ENCODE measurements at places on chromosomes 5 and 9.

GRCh38 chr9:89803403-89803802 is 198.6 kb downstream of the GADD45G start:
- no peak for DNase-seq

- DNase-seq: no peak
Measured at GRCh38 chr9:75197561-75197960, 109.2 kb downstream of the OSTF1 start.

- no peak for DNase-seq
Measured at GRCh38 chr5:79401216-79401615, 112.7 kb downstream of the HOMER1 start.

- DNase-seq: no peak
Measured at GRCh38 chr9:72462340-72462739, 59.1 kb upstream of the TMC1 start.

GRCh38 chr9:113934829-113935676 is 58.9 kb downstream of the ZNF618 start:
- DNase-seq: no peak

DNA sequence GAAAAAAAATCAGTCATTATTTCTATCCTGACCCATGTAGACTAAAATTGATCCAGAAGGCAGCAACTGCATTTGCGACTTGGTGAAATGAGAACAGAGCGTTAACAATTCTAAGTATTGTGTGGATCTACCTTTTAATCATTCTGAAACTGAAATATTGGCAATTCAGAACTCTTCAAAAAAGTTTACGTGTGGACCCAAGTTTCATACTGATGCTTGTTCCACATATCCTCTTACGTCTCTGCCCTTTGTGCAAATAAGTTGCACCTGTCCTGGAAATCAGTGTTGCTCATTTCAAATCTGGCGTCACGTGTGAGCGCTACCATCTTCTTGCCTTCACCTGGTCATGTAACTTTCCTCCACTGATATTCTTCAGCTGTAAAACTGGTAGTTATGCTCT is 74.7 kb downstream of the NTRK2 start:
- no peak for DNase-seq

DNA sequence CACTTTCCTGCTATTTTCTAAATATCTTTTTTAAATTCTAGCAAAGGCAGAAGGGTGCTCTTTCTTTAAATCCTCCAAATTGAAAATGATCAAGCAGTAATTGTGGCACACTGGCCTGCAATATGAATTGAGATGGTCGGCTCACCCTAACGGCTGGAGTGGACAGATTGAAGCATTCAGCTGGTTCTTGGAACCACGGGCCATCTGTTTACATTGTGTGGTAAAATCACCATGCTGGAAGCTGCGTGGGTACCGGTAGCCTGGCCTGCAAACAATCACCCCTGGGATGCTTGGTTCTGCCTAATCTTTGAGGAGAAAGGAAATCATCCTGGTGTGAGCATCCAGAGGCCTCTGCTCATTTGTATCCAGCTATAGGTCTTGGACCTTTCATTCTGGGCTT is 289.3 kb downstream of the ZNF608 start:
- no peak for DNase-seq

GRCh38 chr5:74334062-74334761 is 306.3 kb downstream of the ENC1 start:
- DNase-seq: no peak

GRCh38 chr5:142660731-142661130 is 25.2 kb downstream of the FGF1 start:
- DNase-seq: no peak

DNA sequence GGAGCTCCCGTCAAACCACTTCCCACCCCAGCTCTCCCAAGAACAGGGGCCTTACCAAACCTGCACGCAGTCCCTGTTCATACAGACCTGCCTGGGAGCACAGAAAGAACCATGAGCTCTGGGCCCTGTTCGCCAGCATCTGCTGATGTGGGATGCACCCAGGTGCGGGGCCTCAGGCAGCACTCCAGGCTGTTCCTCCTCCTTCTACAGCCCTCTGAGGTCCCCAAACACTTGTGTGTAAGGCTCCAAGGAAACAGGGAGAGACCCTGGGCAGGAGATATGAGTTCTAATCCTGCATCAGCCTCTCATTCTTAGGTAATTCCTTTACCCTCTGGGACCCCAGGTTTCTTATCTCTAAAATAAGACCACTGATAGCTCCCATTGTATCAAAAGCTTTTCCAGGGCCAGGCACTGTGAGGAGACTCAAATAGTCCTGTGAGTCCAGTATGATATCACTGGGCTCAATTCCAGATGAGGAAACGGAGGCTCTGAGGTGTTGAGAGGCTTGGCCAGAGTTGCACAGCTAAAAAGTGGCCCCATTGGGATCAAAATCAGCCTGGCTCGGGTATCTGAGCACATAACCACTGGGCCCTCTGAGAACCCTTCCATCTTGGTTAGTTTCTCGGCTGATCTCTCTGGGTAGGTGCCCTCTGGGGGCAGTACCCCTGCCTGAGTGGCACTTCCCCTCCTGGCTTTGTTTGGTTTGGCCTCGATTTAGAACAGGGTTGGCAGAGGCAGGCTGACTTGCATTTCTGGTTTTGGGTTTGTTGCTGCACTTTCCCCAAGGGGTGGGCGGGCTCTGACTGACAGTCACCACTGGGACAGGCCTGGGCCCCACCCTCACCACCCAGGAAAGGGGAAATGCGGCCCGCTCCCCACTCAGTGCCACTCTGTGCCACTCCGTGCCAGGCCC is 116.8 kb downstream of the RGS3 start:
- DNase-seq: peak; percentile 88

- no peak for DNase-seq
Measured at GRCh38 chr5:3025392-3025791, 273.9 kb upstream of the IRX2 start.

DNA sequence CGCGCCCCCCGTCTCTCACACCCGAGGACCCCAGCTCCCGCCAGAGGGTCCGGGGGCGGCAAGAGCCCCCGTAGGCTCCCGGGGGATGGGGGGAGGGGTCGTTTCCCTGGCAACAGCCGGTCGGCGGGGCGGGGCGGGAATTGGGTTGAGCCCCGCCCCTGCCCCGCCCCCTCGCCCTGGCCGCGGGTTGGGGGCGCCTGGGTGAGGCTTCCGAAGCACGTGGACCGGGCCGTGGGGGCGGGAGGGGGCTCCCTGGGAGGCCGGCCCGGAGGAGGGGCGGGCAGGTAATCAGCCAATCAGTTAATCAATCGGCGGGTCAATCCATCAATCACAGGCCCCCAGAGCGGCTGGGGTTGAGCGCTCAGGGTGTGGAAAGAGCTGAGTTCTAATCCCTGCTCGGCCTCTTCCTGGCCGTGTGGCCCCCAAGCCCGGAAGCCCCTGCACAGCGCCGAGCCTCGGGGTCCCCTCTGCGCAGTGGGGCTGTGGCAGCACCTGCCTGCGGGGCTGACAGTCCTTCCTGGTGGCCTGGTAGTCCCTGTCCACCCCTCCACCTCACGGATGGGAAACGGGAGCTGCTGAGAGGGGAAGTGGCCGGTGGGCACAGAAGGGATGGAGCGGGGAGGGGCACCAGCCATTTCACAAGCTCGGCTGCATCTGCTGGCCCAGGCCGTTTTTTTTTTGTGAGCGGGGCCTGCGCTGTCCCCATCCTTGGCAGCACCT is 174.2 kb upstream of the IER5L start:
- DNase-seq: no peak

GRCh38 chr9:82333671-82334070 is 345.1 kb downstream of the SPATA31D1 start:
- no peak for DNase-seq

GRCh38 chr5:128338649-128339048 is 199.4 kb downstream of the FBN2 start:
- DNase-seq: no peak

DNA sequence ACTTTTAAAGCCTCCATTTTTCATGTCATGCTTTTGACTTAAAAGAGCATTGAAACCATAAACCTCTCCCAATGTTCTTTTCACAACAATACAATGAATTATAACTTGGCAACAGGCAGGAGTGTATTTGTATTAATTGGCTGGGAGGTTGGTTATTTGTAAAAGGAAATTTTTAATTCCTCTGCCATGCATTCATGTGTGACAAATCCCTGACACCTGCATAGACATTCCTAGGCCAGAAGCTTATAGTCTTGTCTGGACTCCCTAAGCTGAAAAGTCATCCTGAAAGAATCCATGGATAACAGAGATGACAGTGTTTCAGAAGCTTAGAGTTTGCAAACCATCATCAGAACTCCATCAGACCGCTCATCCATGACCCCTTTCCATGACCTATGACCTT is 76.3 kb upstream of the PTGER4 start:
- peak; percentile 16 for DNase-seq

DNA sequence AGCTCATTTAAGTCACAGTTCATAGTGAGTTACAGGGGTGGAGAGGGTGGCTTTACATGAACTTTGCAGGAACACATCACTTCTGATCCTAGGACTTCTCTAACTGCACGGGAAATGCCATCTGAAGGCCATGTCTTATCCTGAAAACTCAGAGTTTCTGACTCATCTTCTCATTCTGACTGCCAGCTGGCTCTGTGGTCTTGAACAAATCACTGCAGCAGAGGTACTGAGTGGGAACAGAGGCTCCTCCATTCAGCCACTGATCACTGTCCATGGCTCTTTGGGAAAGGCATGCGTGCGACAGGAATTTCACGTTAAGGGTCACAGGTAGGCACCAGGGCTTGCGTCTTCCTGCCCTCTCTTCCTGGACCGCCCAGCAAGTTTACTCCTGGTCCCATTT is 114.6 kb upstream of the LRRTM2 start:
- DNase-seq: peak; percentile 68

GRCh38 chr9:136857166-136857565 is 5.0 kb downstream of the MAMDC4 start:
- DNase-seq: no peak

DNA sequence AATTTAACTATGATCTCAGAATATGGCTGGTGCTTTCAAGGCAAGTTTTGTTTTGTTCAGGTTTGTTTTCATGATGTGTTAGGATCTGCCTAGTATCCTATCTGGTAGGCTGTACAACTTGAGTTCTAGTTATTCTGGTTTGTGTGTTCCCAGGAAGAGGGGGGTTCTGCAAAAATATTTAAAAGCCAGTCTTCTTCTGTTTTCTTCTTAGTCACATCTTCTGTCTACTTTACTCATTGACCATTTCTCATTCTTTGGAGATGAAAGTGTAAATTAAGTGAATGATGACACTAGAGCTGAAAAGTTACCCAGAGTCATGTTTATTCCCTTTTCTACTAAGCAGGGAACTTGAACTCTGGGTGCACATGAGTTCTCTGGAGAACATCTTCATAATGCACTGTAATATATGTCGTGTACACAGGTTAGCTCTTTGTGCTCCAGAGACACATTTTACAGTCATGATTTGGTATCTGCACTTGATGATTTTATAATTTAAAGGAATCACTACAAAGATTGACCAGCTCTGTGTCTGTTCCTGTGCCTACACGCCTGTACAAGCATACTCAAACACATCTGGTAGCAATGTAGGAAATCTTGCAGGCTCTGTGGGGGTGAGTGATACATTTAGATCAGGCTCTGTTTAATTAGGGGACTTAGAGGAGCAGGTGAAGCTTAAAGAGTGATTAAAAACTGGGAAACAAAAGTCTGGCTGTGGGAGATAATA is 5.0 kb downstream of the SMAD5 start:
- no peak for DNase-seq

GRCh38 chr9:99614341-99614740 is 207.3 kb upstream of the NR4A3 start:
- no peak for DNase-seq

GRCh38 chr9:122200960-122201595 is 27.7 kb downstream of the LHX6 start:
- DNase-seq: peak; percentile 90

- peak; percentile 90 for DNase-seq
Measured at GRCh38 chr9:13816837-13817236, 497.1 kb downstream of the NFIB start.

- DNase-seq: no peak
Measured at GRCh38 chr5:139982157-139982974, 60.7 kb downstream of the NRG2 start.

DNA sequence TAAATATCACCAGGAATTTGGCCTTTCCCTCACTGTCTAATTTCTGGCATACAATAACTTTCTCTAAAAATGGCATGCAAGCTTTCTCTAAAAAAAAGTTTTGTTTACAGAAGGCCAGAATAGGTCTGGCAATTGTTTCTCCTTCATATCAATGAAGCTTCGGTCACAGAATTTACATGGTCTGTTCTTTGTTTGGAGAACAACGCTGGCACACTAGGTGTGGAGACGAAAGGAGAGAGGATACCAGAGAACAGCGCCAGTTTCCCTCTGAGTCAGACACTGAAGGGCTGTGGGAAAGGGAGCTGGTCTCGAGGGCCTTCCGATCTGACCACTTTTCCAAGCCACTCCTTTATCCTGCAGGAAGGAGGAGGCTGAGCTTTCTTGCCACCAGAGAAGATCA is 60.1 kb upstream of the ITGA1 start:
- DNase-seq: peak; percentile 67

DNA sequence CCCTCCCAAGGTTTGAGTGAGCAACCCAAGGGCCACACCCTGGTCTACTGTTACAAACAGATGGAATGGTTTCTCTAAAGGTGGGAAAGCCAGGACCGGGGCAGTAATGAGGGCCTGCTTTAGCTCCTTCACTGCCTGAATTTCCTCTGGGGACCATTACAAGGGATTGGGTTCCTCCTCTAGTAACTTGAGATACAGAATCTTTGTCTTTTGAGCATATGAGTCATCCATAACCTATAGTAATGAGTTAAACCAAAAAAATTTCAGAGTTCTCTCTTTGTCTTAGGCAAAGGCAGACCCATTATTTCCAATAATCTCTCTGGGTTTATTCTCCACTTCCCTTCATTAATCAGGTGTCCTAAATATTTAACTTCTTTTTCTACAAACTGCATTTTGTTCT is 618.8 kb downstream of the HINT1 start:
- no peak for DNase-seq

GRCh38 chr5:113081091-113081839 is 104.7 kb downstream of the DCP2 start:
- no peak for DNase-seq

- DNase-seq: no peak
Measured at GRCh38 chr5:171537070-171537849, 117.8 kb downstream of the FGF18 start.

GRCh38 chr9:123036893-123037545 is 3.6 kb downstream of the GPR21 start:
- no peak for DNase-seq

- no peak for DNase-seq
Measured at GRCh38 chr9:134593286-134594077, 48.1 kb upstream of the COL5A1 start.

- DNase-seq: no peak
Measured at GRCh38 chr9:127089631-127090081, 32.8 kb downstream of the ANGPTL2 start.

- no peak for DNase-seq
Measured at GRCh38 chr9:95058121-95058785, 259.3 kb downstream of the FANCC start.

GRCh38 chr9:33813712-33814641 is 3.0 kb upstream of the UBE2R2 start:
- DNase-seq: peak; percentile 29

GRCh38 chr5:73118391-73118973 is 1.9 kb upstream of the TMEM171 start:
- DNase-seq: no peak

DNA sequence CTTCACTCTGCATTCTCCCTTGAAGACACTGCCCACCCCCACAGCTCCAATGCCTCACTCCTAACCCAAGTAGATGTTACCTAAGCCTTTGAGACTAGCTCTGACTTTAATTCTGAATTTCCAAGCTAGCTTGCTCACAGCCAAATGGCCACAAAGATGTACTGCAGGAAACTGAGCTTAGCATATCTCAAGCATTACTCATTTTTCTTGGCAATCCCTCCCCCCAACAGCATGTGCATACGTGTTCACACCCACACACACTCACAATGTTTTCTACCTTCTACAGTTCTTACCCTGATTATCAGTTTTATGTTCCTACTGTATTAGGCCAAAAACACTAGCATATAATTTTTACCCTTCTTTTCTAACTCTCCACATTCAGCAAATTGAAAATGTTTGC is 13.7 kb upstream of the GRIA1 start:
- peak; percentile 71 for DNase-seq
